Suppressor macrophage treated with lipopolysaccharide for 1 hour (primary cell): ENCODE measurements at places on chromosomes 1 and 21.

GRCh38 chr1:151839457-151840403 is at the start of gene C2CD4D:
Gene C2CD4D (minus strand): TSS chr1:151839820. CDS start chr1:151838989, 831 bp downstream.
- DNase-seq, result peak; percentile 66

DNA sequence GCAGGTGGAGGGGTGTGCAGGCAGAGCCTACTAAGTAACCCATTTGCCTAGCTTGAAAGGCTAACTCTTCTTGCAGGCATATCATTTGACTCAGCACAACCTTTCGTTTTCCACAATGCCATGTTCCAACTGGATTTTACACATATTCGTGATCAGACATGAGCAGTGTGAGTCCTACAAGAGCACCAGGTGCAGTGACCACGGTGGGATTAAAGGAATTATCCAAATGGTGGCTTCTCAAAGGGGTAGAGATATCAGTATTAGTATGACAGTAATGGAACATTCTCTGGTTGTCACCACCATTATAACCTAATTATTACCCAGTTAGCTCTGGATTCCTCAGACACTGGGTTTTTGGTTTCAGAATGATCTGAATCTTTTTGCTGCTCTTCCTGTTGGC is 323.5 kb downstream of the LMO4 start:
- DNase-seq, result no peak

- no peak for DNase-seq
Measured at GRCh38 chr1:14907416-14907815, 246.1 kb upstream of the TMEM51 start.

GRCh38 chr1:160416369-160416768 is 16.0 kb downstream of the VANGL2 start:
- DNase-seq, result peak; percentile 48

- peak; percentile 41 for DNase-seq
Measured at GRCh38 chr1:18949686-18950400, 6.6 kb downstream of the IFFO2 start.

DNA sequence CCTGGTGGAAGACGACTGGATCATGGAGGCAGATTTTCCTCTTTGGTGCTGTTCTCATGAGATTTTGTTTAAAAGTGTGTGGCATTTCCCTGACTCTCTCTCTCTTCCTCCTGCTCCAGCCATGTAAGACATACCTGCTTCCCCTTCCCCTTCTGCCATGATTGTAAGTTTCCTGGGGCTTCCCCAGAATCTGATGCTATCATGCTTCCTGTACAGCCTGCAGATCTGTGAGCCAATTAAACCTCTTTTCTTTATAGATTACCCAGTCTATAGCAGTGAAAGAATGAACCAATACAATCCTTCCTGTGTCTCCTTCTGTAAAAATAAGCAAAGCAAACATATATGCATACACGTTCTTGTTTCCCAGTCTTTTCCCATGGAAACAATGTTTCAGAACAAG is 273.2 kb downstream of the DYRK1A start:
- DNase-seq, result peak; percentile 8

DNA sequence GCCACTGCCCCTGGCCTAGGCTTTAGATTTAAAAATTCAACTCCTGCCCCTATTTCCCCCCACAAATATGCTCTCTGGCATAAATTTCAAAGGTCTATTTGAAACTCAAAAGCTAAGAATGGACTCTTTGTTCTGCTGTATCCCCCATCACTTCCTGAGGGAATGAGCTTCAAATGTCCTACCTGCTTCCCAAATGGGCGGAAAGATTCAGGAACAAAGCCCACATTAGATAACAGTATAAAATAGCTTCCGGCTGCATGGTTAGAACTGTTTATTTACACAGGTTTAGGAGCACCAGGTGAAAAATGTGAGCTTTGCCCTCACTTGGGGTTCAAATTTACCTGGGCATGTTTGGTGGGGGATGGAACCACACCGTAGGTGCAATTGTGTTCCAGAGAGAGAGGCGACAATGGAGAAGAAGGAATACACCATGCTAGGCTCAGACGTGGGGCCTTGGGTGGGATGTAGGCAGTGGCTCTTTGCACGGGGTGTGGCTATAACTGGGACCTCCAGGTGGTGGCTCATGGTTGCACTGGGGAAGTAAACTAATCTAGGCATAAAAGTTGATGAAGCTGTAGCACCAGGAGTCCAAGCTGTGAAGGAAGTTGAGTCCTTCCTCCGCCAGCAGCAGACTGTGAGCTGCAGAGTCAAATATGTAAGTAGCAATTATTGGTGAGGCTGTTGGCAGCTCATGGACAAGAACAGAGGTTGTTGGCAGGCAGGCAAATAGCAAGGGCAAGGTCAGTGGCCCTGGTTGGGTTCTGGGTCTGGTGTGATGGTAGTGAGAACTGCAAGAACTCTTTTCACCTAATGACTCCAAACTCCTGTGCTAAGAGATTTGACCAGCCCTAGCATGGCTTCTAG is 41.5 kb upstream of the SRSF10 start:
- DNase-seq, result no peak
